ENCODE measurements at places on chromosomes 12 and 14.

- no peak for DNase-seq
These were observed 505 bp downstream of the HELB start for GRCh38 chr12:66302827-66303169.

- no peak for DNase-seq
These were observed 2.4 kb downstream of the MYL2 start for GRCh38 chr12:110917961-110918360.

DNA sequence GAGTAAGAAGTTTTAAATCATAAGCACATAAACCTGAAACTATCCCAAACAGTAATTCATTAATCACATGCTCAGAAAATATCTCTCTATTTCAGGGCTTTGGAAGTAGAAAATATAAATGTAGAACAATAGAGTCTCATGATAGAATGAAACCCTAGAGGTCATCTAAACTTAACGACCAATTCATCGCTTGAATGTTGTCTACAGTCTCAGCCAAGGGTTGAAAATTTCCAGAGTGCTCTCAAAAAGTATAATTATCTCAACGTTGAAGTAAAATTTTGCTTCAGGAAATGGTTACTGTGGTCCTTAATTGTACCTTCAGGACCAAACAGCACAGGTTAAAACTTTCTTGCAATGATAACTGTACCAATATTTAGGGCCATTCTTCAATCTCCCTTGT lies 1053.6 kb upstream of the SEL1L start:
- no peak for DNase-seq

DNA sequence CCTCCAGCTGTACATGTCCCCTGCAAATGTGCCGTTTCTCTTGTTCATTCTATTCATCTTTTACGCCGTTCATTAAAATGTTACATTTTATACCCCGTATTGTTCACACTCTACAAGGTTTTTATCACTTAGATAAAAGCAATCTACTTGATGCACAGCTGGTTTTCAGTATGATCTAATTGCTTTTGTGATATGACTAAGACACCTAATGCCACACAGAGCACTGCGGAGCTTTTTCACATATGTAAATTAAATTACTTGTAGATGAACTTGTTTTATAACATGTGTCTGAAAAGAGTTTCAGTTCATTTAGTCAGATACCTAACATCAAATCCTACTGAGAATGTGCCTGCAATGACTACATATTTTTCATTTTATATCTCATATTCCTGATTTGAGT lies 40.9 kb upstream of the RERGL start:
- DNase-seq, result no peak
